ENCODE measurements at places on chromosomes 4 and X.

DNA sequence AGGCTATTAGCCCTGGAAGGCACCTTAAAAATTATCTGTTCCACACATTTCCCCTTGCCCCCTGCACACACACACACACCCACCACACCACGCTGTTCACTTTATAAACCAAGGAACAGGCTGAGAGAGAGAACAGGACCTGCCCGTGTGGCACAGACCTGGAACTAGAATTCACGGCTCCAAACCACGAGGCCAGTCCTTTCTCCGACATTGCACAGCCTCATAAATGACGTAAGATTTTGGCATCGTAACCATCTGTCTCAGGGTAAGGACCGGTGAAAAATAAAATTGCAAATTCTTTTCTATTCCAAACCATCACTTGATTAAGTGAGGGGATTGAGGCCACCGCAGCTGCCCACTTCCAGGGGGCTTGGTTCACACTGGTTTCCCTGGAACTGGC is 330.3 kb downstream of the BCOR start:
- DNase-seq: no peak

GRCh38 chrX:1341545-1342184 is 5.1 kb downstream of the IL3RA start:
- no peak for DNase-seq

DNA sequence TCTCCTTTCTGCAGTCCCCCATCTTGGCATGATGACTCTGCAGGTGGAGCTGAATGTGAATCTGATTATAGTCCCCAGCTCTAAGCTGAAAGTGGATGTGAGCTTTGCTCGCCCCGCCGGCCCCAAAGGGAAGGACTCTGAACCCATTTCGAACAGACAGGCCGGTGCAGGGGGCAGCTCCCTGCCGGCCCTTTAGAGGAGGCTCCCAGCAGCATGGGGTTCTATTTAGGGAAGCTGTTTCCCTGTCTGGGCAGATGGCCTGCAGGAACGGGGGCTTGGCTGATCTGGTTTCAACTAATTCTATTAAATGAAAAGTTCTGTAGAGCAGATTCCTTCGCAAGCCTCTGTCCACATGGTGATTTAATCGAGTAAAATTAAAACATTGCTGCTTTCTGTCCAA is 104.8 kb upstream of the MSX1 start:
- no peak for DNase-seq

- DNase-seq: no peak
Measured at GRCh38 chr4:53920883-53921282, 143.5 kb downstream of the CHIC2 start.

DNA sequence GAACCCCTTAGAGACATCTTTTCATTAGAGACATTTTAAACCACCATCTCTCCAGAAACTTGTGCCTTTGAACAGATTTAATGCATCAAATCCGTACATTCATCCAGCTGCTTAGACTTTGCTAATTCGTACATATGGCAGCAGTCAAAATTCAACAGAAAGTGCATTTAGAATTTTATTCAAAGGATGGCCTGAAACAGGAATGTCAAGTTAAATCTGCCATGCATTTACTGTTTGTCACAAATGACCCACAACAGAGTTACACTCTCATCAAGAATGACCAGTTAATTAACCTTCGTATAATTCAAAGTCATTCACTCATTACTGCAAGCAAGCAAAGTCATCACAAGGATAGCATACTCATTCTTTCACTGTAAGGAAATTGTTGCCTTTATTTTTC is 284.3 kb downstream of the SLC7A11 start:
- DNase-seq: no peak

GRCh38 chrX:105701310-105702052 is 120.9 kb upstream of the NRK start:
- DNase-seq: no peak

DNA sequence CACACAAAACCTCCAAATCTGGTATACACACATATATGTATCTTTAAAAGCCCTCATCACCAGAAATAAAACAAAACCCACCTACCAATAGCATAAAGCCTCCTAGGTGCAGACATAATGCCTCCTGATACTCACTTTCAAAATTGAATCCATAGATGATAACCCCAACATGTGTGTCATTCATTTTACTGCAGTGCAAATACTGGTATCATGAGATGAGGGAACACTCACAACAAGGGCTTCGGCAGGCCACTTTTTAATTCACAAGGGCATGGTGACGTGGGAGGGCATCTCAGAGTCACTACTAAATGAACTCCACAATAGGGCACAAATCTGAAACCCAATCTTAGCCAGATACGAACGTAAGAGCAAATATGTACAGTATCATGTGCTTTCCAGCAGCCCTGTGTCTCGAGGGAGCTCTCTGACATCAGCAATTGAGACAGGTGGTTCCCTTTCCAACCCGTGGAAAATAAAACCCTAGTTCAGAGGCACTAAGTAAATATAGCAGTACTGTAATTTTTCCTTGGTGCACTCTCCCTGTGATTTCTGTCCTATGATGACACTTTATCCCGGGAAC is 14.1 kb upstream of the PPARGC1A start:
- DNase-seq: no peak

DNA sequence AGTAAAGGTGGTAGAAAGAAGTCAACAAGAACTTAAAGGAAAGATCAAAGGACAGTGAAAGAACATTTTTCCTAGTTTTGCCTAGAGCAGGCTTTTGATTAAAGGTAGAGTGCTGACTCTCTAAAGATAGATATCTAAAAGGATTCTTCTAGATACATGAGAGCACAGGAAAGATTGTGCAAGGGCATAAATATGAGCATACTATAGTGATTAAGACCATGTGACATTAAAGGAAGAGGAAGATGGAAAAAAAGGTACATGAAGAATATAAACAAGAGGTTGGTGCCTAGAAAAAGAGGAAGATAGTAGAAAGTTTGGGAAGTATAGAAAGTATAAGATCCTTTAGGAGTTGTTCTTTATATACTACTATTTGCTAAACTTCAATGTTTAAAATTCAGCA is 26.1 kb upstream of the TET2 start:
- DNase-seq: no peak

- DNase-seq: no peak
Measured at GRCh38 chr4:94576210-94576609, 124.5 kb downstream of the PDLIM5 start.

DNA sequence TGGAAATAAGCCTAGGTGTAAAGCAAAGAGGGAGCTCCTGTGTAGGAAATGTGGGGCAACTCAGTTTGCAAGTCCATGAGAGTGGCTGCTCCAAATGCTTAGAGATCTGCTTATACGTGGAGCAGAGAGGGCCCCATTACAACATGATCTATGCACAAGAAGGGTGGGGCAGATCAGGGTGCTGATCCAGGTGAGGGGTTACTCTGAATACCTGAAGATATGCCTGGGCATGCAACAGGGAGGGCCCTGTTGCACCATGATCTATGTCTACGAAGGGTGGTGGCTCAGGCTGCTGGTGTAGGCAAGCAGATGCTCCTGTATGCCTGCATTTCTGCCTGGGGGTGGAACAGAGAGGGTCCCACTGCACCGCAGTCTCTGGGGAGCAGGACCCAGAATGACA is 1121.2 kb downstream of the RAPGEF2 start:
- no peak for DNase-seq

GRCh38 chrX:134026565-134027311 is 41.3 kb upstream of the GPC3 start:
- peak; percentile 45 for DNase-seq

- no peak for DNase-seq
Measured at GRCh38 chr4:15935504-15936402, 2.8 kb downstream of the FGFBP1 start.

DNA sequence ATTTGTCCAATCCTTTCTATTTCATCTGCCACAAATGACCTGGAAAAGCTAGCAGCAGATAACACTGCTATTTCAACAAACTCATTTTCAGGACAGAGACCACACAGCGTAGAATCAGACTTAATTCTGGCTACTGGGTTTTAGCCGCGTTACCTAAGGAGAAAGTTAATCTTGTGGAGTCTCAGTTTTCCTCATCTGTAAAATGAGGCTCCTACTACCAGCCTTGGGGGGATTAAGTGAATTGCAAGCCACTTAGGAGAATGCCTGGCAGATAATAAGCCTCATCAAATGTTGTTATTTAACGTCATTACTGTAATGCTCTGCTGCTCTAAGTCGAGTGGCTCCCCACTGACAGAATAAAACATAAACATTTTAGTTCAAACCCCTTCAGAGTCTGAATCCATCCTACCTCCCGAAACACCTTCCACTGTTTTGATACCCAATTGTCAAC is 1.4 kb downstream of the CCNI start:
- no peak for DNase-seq

GRCh38 chrX:25667681-25668080 is 470.5 kb upstream of the MAGEB18 start:
- no peak for DNase-seq

GRCh38 chr4:24793219-24794005 is 2.0 kb upstream of the SOD3 start:
- DNase-seq: no peak

DNA sequence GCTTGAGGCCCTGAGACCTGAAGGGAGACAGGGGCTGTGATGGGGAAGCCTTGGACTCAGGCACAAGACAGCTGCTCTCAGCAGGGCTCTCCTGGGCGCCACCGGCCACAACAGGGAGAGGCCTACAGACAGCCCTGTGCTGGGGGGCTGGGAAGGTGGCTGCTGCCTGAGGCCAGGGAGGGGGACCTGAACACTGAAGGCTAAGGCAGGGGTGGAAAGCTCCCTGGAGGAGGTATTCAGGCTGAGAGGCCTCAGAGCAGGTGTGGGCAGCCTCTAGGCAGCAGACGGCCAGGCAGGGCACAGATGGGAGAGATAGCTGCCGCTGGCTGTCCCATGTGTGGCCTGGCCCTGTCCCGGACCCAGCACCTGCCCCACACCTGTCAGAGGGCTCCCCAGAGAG is 33.0 kb downstream of the TACC3 start:
- no peak for DNase-seq

DNA sequence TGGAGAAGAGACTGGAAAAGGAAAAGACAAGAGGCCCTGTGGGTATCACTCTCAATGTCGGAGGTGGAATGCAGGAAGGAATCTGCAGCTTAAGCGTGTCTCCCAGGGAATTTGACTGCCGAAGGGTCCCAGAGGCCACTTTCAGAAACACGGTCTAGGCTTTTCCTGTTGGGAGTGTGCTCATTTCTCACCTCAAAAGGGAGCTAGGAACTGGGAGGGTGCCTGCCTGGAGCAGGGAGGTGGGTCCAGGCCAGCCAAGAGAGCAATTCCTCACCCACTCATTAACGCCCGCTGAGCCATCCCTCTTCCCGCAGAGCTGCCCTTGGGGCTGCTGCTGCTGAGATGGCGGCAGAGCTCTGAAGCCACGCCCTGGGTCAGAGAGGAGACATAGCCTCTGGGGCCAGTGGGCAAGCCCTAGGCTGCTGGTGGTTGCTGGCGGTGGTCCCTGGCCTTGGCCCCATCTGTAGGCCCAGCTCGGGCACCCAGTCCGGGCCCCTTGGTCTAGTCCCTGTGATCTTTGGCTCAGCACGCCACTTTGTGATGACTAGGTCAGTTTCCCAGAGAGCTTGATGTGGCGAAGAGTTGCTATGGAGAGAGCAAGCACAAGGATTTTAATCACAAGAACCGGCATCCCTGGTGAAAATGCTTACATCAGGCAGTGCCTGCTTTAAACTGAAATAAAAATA is 4.1 kb downstream of the ZNF185 start:
- DNase-seq: no peak

DNA sequence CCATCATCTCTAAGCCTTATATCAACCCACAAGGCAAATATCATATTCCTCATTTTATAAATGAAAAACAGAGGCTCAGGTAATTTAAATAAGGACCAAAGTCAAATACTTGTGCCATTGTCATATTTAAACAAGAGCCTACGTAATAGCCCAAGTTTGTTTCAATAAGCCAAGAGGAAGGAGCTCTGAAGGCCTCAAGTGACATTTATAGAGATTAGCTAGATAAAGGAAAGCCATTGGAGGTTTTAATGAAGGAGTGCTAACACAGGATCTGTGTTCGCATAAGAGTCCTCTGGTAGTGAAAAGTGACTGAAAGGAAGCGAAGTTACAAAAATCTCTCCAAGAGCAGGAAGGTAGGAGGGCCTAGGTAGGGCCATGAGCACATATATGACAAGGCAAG is 384.9 kb upstream of the NOCT start:
- no peak for DNase-seq

GRCh38 chr4:25901030-25901430 is 13.0 kb upstream of the SMIM20 start:
- no peak for DNase-seq

Data from fibroblast of skin of back (primary cell).